Sigmoid colon (tissue), 7 donors: ENCODE measurements at places on chromosomes 7 and 10. TPM values are rescaled to one million over a fixed set of nuclear protein-coding genes. Genes with fewer than 3 reads are reported as not detected.
A peak's percentile ranks its signal among the peaks of the same experiment; 100 is the strongest.

SLIT1 gene
- 0.71 TPM for total RNA-seq

DNA sequence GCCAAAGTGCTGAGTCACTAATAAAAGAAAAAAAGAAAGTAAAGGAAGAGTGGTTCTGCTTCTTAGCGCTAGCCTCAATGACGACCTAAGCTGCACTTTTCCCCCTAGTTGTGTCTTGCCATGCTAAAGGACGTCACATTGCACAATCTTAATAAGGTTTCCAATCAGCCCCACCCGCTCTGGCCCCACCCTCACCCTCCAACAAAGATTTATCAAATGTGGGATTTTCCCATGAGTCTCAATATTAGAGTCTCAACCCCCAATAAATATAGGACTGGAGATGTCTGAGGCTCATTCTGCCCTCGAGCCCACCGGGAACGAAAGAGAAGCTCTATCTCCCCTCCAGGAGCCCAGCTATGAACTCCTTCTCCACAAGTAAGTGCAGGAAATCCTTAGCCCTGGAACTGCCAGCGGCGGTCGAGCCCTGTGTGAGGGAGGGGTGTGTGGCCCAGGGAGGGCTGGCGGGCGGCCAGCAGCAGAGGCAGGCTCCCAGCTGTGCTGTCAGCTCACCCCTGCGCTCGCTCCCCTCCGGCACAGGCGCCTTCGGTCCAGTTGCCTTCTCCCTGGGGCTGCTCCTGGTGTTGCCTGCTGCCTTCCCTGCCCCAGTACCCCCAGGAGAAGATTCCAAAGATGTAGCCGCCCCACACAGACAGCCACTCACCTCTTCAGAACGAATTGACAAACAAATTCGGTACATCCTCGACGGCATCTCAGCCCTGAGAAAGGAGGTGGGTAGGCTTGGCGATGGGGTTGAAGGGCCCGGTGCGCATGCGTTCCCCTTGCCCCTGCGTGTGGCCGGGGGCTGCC is at the start of gene IL6:
TSS of gene IL6 (plus strand) at position 294 of the 807 bp plus-strand sequence. CDS start at position 357, 63 bp downstream.
- peak within 1 kb of the TSS; percentile 11 for H3K4me3 ChIP-seq
- H3K36me3 ChIP-seq, result no peaks in the 10 kb centered on the region
- peak within 1 kb of the TSS; percentile 69 for H3K27ac ChIP-seq

DNA sequence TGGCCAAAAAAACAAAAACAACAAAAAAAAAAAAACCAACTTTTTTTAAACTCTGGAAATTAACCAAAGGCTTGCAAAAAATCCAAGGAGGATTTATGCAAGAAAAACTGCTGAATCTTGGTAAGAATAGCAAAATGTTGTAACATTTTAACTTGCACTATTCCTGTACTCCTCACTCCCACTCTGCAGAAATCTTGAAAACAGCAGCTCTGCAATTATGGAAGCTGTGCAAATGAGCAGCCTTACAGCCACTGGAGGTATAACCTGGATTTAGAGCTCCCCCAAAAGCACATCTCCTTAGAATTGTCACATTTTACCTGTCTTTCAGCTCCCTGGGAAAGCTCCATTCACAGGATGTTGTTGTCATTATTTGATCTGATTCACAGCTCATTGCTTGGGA is 41.8 kb upstream of the LRGUK start:
- no peak overlapping the region for H3K4me3 ChIP-seq
- H3K36me3 ChIP-seq, result no peaks in the 10 kb centered on the region
- no peaks in the 10 kb centered on the region for H3K4me1 ChIP-seq
- DNase-seq, result no peak
- H3K27me3 ChIP-seq, result no peaks in the 10 kb centered on the region

GRCh38 chr10:112235920-112236319 is 47.3 kb upstream of the TECTB start:
- no peak overlapping the region for H3K27ac ChIP-seq
- H3K4me1 ChIP-seq, result no peaks in the 10 kb centered on the region
- H3K27me3 ChIP-seq, result no peaks in the 10 kb centered on the region
- no peak for DNase-seq
- no peak overlapping the region for H3K4me3 ChIP-seq

DNA sequence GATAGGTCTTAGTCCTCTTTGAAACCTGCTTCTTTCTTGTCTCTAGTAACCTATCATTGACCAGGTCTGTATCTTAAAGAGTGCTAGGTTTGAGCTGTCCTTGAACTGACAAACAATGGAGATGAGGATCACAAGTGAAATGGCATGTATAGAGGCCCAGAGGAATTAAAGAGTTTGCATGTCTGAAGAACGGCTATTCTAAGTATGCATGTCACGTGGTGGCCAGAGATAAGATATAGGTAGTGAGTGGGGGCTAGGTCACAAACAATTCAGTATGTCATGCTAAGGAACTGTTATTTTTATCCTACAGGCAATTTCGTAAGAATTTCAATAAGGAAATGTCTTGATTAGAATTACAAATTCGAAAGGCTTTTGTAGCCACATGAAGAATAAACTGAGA is 95.3 kb downstream of the SUGCT start:
- H3K4me1 ChIP-seq, result peaks cover 6% of the 10 kb centered on the region
- no peak for DNase-seq
- no peak overlapping the region for H3K27ac ChIP-seq
- H3K4me3 ChIP-seq, result no peak overlapping the region
- H3K27me3 ChIP-seq, result no peaks in the 10 kb centered on the region

- DNase-seq, result no peak
- no peak overlapping the region for H3K27ac ChIP-seq
- H3K27me3 ChIP-seq, result no peaks in the 10 kb centered on the region
Observed at GRCh38 chr7:105715528-105715927, 134.2 kb upstream of the EFCAB10 start.

DNA sequence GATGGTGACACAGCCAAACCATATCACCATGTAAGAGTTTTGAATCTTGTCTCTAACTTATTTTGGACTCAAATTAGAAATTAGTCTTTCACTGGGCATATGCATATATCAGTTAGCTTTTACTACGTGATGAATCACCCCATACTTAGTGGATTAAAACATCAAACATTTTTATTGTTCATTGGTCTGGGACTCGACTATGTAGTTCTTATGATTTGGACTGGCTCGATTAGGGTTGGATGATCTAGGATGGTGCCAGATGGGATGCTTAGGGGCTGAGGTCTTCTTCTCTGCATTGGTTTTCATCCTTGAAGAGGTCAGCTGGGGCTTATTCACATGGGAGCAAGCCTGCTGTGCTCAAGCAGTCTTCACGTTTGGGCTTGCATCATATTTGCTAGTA is 264.9 kb downstream of the EXOC4 start:
- no peak overlapping the region for H3K27ac ChIP-seq
- H3K4me1 ChIP-seq, result no peaks in the 10 kb centered on the region
- no peak overlapping the region for H3K4me3 ChIP-seq
- H3K36me3 ChIP-seq, result no peaks in the 10 kb centered on the region
- no peaks in the 10 kb centered on the region for H3K27me3 ChIP-seq

GRCh38 chr10:14491811-14492210 is 161.1 kb upstream of the FRMD4A start:
- H3K27me3 ChIP-seq, result no peaks in the 10 kb centered on the region
- H3K36me3 ChIP-seq, result no peaks in the 10 kb centered on the region
- H3K27ac ChIP-seq, result no peak overlapping the region

GRCh38 chr7:1234881-1235500 is 2.3 kb downstream of the UNCX start:
- H3K4me1 ChIP-seq, result no peaks in the 10 kb centered on the region
- no peak overlapping the region for H3K27ac ChIP-seq
- no peaks in the 10 kb centered on the region for H3K36me3 ChIP-seq

GRCh38 chr10:94035982-94036765 is 42.4 kb downstream of the PLCE1 start:
- H3K27ac ChIP-seq, result no peak overlapping the region
- H3K4me3 ChIP-seq, result no peak overlapping the region
- no peaks in the 10 kb centered on the region for H3K4me1 ChIP-seq
- no peaks in the 10 kb centered on the region for H3K36me3 ChIP-seq
